Activated T-cell treated with anti-CD3 and anti-CD28 coated beads for 24 hours (primary cell): ENCODE measurements at places on chromosomes 5 and 9.

- no peak for DNase-seq
Measured at GRCh38 chr5:142398730-142399055, 73.9 kb upstream of the SPRY4 start.

- no peak for DNase-seq
Measured at GRCh38 chr5:60026161-60026560, 132.6 kb upstream of the PDE4D start.

- no peak for DNase-seq
Measured at GRCh38 chr5:144945503-144945902, 774.8 kb downstream of the KCTD16 start.

DNA sequence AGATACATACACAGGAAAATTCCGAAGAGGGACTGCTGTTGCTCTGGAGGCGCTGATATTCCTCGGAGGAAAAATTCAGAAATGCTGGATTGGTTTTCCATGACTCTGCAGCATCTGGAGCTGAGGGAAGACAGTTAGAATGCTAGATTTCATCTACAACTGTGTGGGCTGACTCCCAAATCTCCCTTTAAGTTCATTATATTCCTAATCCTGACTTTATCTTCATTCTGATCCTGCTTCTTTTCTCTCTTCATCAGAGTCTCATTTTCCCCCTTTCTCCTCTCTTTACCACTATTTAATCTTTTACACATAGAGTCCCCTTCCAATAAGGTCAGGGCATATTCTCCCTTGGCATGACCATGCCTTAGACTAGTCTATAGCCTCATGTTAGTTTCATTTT lies at the start of gene OR1N1:
OR1N1 (minus strand) TSS at position 101 of the 400 bp plus-strand sequence; CDS start at position 101, 0 bp downstream.
- DNase-seq = no peak

GRCh38 chr5:143316337-143316736 lies 87.1 kb downstream of the NR3C1 start:
- DNase-seq = no peak
